ENCODE measurements at places on chromosomes 12 and 14.

GRCh38 chr12:57461276-57461916 is 1.8 kb downstream of the GLI1 start:
- DNase-seq: no peak

GRCh38 chr14:99730876-99731546 is 46.9 kb downstream of the CYP46A1 start:
- DNase-seq: no peak

GRCh38 chr14:99590746-99591555 is 13.1 kb downstream of the CCDC85C start:
- DNase-seq: no peak

GRCh38 chr14:56087671-56088471 is 30.3 kb upstream of the PELI2 start:
- no peak for DNase-seq

DNA sequence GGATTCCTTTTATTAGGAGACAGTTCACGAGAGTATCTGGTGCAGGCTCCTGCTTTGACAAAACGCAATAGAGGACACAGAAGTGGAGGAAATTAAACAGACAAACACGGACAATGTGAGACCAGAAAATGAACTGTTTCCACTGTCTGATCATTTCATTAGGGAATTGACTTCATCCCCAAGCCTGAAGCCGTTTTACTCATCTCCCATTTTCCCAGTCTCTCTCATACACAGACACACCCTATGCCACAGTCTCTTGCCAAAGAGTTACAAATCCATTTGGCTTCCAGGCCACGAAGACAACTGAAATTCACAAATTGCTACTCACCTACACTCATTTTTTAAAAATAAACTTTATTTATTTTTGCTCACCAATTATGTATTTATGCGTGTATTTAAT is 1087.8 kb upstream of the TMEM132C start:
- no peak for DNase-seq

GRCh38 chr14:63174760-63175191 is 29.5 kb upstream of the RHOJ start:
- DNase-seq: peak; percentile 64

- no peak for DNase-seq
These were observed 78.4 kb upstream of the KRR1 start for GRCh38 chr12:75589801-75590200.

GRCh38 chr12:25194722-25195055 is 271 bp downstream of the DNAI7 start:
- DNase-seq: no peak

- no peak for DNase-seq
These were observed 457.7 kb upstream of the SYT1 start for GRCh38 chr12:78406828-78407227.

DNA sequence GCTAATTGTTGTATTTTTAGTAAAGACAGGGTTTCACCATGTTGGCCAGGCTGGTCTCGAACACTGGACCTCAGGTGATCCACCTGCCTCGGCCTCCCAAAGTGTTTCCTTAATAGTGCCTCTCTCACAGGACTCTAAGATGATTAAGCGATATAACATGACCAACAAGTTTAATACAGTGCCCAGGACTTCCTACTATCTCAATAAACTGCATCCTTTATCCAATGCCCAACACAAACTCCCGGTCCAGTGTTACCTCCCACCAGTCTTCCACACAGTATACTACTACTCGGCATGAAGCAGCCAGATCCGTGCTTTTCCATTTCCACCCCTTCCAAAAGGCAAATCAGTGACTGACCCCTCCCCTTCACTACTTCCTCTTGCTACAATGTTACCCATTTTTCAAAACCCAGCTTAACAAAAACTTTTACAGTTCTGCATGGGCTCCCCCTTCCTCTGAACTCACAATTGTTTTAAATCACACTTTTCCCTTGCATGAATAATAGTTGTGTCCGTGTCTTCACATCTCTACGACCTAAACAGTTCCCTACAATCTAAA is 900 bp downstream of the NOP2 start:
- DNase-seq: no peak

- no peak for DNase-seq
These were observed 468.0 kb upstream of the PRICKLE1 start for GRCh38 chr12:43057566-43057965.

GRCh38 chr12:3647504-3647903 is 105.4 kb downstream of the CRACR2A start:
- no peak for DNase-seq

DNA sequence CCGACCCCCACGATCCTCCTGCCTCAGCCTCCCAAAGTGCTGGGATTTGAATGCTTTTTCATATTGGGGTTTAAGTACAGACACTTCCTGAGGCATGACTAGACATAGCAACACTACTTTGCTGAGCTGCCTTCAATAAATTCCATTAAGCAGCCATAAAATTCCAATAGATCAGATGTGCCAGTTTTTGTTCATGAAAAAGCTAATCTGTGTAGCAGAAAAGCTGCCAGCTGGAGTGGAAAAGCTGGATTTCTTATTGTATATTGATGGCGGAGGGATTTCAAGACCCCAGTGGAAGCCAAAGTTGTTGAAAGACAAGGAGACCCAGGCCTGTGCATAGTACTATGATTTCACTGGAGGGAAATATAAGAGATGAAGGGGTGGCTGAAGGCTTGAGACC is 209.0 kb upstream of the NUDT4 start:
- DNase-seq: no peak

DNA sequence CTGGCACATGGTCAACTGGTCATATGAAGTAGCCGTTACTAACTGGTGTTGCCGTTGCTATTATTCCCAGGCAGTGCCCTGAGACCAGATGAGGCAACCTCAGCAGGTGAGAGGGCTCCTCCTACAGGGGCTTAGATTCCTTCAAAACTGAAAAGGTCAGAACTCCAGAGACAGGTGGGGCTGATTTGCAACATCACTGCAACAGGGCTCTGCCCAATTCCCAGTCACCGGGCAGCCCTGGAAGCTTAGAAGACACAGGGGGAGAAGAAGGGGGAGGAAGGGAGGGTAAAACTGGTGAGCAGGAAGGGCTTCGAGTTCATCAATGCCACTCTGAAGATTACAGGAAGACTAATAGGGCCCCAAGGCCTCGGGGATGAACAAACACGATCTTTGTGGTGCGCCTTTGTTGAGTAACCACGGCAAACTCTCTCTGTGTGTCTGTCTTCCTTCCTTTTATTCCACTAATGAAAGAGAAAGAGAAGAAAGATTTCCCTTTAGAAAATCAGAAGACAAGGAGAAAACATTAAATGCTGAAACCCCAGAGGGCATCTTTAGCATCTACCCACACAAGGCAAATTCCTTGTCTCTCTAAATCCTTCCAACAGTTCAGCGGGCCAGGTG is 749.1 kb upstream of the TBX3 start:
- no peak for DNase-seq

- DNase-seq: no peak
These were observed 32.8 kb upstream of the BATF start for GRCh38 chr14:75489480-75489837.

GRCh38 chr14:89013098-89013504 is 188.7 kb downstream of the TTC8 start:
- DNase-seq: no peak

DNA sequence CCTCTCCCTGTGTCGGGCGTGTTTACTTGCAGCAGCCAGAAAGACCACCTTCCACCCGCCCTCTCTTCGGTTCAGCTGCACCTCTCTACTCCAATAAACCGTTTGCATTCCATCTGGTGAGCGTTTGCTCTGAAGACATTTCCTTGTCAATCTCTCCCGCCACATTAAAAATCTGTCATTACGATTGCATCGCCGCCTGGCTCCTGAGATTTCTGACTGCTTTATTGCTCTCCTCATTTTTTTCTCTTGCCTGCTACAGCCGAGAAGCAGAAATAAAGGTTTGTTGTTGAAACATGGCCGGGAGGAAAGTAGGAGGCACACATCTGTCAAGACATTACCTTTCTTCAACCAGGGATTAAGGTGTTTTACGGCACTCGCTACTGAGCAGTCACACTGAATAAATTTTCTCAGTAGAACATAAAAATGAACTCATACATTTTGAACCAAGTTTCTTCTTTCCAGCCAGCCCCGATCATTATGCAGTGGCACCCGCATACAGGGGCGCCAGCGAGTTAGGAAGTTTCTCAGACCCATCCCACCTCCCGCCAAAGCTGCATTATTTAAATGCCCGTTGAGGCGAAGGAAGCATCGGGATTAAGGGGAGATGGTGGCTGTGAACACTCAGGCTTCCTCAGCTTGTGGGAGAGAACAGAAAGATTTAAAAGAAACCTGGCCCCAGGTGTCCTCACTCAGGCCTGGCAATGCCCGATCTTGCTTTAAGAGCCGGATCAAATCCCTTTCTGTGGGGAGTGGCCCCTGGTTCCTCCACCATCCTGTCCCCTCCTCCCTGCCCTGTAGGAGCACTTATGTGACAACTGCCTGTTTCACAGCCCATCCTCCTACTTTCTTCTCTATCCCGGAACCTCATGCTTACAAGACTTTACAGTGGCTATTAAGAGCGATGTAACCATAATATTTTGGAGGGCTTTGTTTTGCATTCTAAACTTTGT is 1108.9 kb downstream of the BCL11B start:
- DNase-seq: no peak

- DNase-seq: no peak
These were observed 31.9 kb downstream of the FGFR1OP2 start for GRCh38 chr12:26970136-26970535.

DNA sequence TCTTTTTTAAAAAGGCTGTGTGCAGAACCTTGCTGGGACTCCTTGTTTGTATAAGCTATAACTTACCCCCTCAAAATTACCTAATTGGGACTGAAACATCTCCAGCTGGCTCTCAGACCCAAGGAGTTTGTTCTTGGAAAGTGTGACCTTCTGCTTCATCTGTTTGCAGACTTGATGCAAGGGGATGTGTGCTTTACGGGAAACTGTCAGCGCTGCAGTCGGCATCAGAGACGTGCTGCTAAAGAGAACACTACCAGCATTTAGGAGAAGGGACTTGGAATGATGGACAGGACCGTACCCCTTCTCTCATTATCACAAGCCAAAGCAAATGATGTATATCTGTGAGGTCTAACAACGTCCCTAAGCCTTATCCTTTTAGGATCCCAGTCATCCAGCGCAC is 174.2 kb upstream of the PARP11 start:
- DNase-seq: no peak

DNA sequence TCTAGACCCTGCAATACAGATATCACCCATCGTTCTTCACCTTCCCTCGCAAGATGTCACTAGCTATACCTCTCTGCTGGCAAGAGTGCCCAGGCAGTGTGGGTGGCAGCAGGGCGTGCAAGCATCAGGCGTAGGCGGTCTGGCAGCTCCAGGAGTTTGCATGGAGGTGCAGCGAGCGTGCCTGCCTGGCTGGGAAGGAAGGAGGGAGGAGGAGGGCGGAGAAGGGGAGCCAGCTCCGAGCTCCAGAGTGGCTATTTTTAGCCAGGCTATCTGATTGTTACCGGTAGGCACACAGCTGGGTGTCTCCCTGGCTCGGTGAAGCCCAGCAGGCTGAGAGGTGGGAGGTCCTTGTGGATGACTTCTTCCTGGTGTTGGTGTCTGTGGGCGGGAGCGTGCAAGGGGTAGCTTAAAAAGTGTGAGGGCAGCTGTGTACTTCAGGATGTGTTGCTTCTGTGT is 6.2 kb downstream of the FOXJ2 start:
- DNase-seq: peak; percentile 75

GRCh38 chr14:88463318-88463717 is 77.9 kb downstream of the SPATA7 start:
- no peak for DNase-seq

DNA sequence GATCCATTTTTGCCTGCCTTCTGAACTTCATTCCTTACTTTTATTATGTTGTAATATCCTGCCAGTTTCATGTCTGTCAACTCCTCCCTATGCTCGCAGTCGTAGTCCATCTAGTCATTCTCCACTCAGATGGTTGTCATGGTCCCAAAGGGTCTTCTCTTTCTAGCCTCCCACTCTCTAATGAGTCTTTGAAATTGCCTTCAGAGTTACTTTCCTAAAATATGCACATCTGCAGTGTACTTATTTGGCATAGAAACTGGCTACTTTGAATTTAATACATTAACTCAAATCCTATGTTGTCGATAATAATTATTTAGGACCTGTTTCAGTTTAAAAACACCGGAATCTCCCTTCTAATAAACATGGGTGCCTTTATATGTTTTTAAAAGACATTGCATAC is 101.0 kb downstream of the PDE3A start:
- DNase-seq: no peak

GRCh38 chr12:76375470-76375869 is 27.3 kb upstream of the BBS10 start:
- no peak for DNase-seq

DNA sequence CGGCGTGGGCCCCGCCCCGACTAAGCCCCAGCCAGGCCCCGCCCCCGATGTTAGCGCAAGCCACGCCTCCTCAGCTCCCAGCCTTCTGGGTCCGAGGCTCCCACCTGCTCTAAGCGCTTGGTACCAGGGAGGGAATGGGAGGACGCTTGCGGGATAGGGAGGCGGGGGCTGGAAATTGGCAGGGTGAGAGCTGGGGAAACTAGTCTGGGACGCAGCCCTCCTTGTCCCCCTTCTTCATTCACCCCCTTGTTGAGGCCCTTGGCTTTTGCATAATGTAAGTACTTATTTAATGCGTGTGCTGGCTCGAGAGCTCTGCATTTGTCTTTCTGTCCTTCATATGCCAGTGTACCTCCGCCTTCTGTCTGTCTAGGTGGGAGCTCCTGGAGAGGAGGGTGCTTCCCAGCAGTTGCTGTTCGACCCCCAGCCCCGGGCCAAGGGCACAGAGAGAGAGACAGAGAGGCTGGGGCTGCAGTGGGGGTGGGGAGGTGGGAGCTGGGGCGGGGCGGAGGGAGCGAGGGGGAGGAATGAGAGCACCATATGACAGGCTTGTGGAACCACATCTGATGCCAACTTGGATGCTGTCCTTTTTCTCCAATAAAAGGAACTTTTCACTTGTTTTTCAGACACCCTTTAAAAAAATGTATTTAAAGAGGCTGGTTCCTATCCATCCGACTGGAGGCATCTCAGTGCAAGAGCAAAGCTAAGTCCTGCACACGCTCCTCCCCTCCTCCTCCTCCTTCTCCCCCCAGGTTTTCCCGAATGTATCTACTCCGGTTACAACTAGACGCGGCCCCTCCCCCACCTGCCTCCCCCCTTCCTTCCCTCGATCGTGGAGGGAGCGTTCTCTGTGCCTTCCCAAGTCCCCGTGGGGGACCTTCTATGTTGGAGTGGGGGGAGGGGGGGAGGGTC is 25.6 kb upstream of the MAP1LC3B2 start:
- DNase-seq: no peak

- no peak for DNase-seq
These were observed 10.2 kb upstream of the SERPINA9 start for GRCh38 chr14:94485944-94486841.

- DNase-seq: no peak
These were observed 18.5 kb downstream of the SFSWAP start for GRCh38 chr12:131729254-131729955.

Data from NCI-H2081 treated with DMSO at 0.1 percent for 48 hours (cell line).